Osteocyte (in vitro differentiated cells): ENCODE measurements at places on chromosomes 7 and 10.
A peak's percentile ranks its signal among the peaks of the same experiment; 100 is the strongest.

DNA sequence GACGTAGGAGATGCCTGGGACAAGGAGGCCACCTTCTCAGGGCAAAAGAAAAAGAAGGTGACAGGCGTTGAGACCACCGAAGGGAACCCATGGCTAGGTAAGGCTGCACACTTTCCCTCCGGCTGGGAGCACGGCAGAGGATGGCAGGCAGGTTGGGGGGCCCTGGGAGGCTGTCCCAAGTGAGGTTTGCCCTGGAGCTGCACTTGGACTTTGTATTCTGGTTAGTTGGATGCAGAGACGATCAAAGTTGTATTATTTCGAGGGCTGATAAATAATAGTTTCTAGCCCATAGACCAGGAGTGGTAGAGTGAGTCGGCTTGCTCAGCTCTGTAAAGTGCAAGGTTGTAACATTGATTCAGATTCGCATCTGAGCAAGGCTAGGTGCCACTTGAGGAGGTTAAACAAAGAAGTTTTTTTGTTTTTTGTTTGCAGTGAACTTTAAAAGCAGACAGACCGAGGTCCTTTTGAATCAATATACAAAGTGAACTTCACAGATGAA lies 608 bp downstream of the ENTPD7 start:
- peak overlapping the region; percentile 85 for H3K4me3 ChIP-seq
- peaks cover 15% of the 10 kb centered on the region for H3K36me3 ChIP-seq
- peaks cover 35% of the 10 kb centered on the region for H3K4me1 ChIP-seq
- no peak for DNase-seq
- peak overlapping the region; percentile 94 for H3K27ac ChIP-seq

DNA sequence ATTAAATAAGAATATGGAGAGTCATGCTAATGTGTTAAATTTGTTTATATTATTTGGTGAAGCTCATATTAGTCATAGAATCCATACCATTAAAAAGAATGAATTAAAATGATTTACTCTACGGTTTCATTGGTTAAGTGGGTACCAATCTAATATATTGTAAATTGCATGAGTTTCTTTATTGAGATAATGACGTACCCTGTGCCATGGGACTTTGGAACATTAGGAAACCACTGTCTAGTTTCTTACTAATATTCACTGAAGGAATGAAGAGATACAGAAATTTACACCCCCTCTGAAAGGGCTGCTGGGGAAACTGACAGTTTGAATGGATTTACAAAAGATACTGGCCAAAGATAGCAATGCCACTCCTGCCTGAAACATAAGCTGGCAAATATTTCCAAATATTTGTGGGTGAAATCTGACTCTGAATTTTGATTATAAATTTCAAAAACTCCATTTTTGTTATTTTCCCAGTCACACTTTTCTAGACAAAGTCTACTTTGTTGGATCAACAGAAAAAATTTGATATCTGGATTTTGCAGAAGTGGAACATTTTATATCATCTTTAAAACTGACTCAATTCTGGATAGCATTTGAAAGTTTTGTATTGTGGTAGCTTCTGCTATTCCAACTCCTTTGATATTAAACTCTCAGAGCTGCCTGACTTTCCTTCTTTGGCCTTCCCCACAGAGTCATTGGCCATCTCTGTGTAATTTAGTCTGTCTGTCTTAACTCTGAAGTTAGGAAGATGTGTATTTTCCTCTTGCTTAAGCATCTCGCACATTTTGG lies 22.3 kb downstream of the MDFIC start:
- H3K4me1 ChIP-seq, result peaks cover 21% of the 10 kb centered on the region
- H3K4me3 ChIP-seq, result no peak overlapping the region
- H3K27me3 ChIP-seq, result no peaks in the 10 kb centered on the region
- peaks cover 26% of the 10 kb centered on the region for H3K36me3 ChIP-seq
- DNase-seq, result no peak
- peak overlapping the region; percentile 85 for H3K27ac ChIP-seq

GRCh38 chr10:91607646-91608403 lies 25.0 kb downstream of the PPP1R3C start:
- no peak overlapping the region for H3K4me3 ChIP-seq
- H3K4me1 ChIP-seq, result peaks cover 37% of the 10 kb centered on the region
- H3K27me3 ChIP-seq, result no peaks in the 10 kb centered on the region

DNA sequence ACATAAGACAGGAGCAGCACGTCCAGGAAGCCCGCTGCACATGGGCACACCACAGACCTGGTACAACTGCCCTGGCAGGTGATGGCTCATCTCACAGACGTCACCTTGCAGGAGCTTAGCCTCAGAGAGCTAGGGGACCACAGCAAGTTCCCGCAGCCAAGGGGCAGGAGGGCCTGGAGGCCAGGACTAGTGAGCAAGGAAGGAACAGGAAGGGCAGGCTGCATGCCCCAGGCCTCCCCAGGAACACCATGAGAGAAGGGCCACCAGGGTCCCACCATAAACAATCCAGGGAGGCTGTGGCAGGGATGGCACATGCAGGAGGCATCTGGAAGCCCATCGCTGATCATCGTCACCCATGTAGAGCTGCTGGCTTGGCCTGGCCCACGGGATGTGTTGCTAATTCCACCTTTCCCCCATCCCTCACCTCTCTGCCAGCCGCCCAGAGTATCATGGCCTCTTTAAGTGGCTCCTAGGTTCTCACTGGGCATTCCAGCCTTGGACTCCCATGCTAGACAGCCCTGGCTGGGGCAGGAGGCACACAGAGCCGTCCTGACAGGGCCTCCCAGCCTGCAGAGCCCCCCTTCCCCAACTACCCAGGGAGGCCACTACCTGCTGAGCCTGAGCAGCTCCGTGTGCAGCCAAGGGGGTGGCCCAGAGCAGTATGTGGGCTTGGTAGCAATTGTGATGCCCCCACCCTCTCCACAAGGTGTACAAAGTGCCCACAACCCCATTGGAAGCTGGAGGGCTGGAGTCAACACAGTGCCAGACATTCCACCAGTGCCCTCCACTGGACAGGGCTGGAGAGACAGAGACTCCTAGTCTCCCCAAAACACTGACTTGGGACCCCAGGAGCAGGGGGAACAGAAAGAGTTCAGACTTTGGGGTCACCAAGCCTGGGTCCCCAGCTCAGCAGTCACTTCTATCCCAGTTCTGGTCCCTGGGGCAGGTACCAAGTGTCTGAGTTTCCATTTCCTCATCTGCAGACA lies 35.5 kb downstream of the GRID1 start:
- H3K4me3 ChIP-seq, result no peak overlapping the region
- no peaks in the 10 kb centered on the region for H3K4me1 ChIP-seq
- no peak overlapping the region for H3K27ac ChIP-seq
- no peaks in the 10 kb centered on the region for H3K36me3 ChIP-seq
- DNase-seq, result no peak
- H3K27me3 ChIP-seq, result peaks cover 15% of the 10 kb centered on the region

DNA sequence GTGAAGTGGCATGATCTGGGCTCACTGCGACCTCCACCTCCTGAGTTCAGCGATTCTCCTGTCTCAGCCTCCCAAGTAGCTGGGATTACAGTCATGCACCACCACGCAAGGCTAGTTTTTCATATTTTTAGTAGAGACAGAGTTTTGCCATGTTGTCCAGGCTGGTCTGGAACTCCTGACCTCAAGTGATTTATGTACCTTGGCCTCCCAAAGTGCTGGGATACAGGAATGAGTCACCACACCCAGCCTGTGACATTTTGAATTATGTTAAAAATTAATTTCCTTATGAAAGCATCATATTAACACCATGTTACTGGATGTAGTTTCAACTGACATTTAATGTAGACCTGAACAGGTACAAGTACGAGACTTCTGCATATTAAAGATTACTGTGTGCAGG lies 24.3 kb downstream of the ABCB4 start:
- H3K27me3 ChIP-seq, result peaks cover 11% of the 10 kb centered on the region
- no peak overlapping the region for H3K27ac ChIP-seq
- no peaks in the 10 kb centered on the region for H3K4me1 ChIP-seq
- no peak for DNase-seq
- H3K4me3 ChIP-seq, result no peak overlapping the region
- no peaks in the 10 kb centered on the region for H3K36me3 ChIP-seq

GRCh38 chr10:23367896-23368595 lies 23.4 kb upstream of the C10orf67 start:
- no peaks in the 10 kb centered on the region for H3K4me1 ChIP-seq
- no peak for DNase-seq
- no peaks in the 10 kb centered on the region for H3K36me3 ChIP-seq
- H3K27ac ChIP-seq, result no peak overlapping the region
- H3K4me3 ChIP-seq, result no peak overlapping the region

DNA sequence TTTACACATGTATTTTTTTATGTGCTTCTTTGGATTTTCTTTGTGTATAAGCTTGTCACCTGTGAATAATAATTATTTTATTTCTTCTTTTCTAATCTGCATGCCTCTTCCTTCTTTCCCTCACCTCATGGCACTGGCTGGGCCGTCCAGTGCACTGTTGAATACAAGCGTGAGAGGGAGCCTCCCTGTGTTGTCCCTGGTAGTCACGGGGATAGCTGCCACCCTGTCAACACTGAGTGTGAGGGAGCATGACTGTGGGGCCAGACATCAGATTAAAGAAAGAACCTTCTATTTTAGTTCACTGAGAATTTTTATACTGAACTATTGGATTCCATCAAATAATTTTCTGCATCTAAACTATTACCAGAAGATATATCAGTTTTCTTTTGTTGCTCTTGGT lies 187.9 kb downstream of the CDC14C start:
- no peaks in the 10 kb centered on the region for H3K4me1 ChIP-seq
- DNase-seq, result no peak
- no peak overlapping the region for H3K4me3 ChIP-seq

DNA sequence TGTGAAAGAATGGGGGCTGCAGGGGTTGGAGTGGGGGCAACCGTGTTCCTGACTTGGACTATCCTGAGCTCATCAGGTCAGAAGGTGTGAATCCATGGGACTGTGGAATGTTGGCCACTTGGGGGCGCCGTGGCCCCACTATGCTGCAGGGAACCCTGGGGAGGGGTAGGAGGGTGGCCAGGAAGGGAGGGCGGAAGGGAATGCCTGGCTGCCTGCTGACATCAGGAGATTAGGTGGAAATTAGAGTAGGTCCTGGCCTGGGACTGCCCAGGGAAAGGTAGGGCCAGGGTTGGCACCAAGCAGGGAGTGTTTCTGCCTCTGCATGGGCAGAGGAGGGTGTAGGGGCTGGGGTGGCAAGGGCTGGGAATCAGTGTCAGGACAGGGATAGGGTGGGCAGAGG lies 65.8 kb upstream of the PRSS58 start:
- H3K4me3 ChIP-seq, result no peak overlapping the region
- H3K4me1 ChIP-seq, result peaks cover 5% of the 10 kb centered on the region
- H3K36me3 ChIP-seq, result no peaks in the 10 kb centered on the region
- no peak overlapping the region for H3K27ac ChIP-seq

GRCh38 chr7:107068156-107068555 lies 23.7 kb downstream of the PRKAR2B start:
- no peak for DNase-seq
- H3K27me3 ChIP-seq, result peaks cover under 1% of the 10 kb centered on the region
- no peaks in the 10 kb centered on the region for H3K36me3 ChIP-seq
- H3K4me1 ChIP-seq, result peaks cover 25% of the 10 kb centered on the region

DNA sequence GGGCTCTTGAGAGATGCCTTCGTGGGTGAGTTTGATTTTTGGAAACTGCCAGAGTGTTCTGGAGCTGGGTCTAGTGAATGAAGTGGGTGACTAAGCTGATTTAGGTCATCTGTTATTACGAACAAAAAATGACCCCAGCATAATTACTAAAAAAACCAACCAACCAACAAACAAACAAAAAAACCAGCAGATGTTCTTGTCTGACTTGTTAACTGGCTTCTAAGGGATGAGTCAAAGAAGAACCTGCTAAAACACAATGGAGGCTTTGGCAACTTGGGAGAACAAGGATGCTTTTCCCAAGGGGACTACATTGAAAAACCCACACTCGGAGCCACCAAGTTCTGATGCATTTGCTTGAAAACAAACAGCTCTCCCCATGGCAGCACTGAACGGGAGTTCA lies 11.5 kb downstream of the TACR2 start:
- peaks cover 25% of the 10 kb centered on the region for H3K36me3 ChIP-seq
- peaks cover 24% of the 10 kb centered on the region for H3K4me1 ChIP-seq
- no peak for DNase-seq
- H3K4me3 ChIP-seq, result no peak overlapping the region

GRCh38 chr10:131786756-131787605 lies 113.8 kb upstream of the PPP2R2D start:
- H3K27me3 ChIP-seq, result no peaks in the 10 kb centered on the region
- DNase-seq, result peak; percentile 68
- no peak overlapping the region for H3K27ac ChIP-seq
- H3K4me3 ChIP-seq, result no peak overlapping the region
- H3K36me3 ChIP-seq, result no peaks in the 10 kb centered on the region
- no peaks in the 10 kb centered on the region for H3K4me1 ChIP-seq
